Activated T-cell treated with anti-CD3 and anti-CD28 coated beads for 24 hours (primary cell): ENCODE measurements at places on chromosomes 11 and 22.

DNA sequence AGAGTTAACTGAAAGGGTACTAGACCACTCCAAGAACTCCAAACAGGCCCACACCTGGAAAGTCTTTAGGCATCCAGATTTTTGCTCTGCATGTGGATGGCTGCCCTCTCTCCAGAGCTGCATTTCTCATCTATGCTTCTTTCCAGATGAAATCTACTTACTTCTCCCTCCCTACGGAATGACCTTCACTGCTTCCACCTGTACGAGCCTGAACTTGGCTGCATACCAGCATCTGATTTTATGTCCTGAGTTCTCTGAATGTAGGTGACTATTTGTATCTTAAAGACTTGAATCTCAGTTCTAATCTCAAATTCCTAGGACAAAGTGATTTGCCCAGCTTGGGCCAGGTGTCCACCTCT, 13.3 kb downstream of the CELF1 start:
- no peak for DNase-seq

DNA sequence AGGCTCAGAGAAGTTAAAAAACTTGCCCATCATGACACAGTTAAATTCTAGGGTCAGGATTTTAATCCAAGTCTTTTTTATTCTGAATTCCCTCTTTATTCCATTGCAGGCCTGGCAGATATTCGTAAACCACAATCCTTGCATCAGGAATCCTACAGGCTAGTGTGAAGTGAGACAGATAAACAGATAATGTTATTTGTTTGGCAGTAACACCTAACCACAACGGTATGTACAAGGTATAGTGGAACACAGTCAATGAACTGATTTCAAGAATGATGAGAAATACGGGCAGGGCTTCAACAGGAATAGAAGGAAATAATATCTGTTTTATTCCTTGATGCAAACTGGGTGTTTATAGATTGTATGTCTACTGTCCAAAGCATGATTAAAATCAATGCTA, 32.0 kb upstream of the NARS2 start:
- DNase-seq: no peak

DNA sequence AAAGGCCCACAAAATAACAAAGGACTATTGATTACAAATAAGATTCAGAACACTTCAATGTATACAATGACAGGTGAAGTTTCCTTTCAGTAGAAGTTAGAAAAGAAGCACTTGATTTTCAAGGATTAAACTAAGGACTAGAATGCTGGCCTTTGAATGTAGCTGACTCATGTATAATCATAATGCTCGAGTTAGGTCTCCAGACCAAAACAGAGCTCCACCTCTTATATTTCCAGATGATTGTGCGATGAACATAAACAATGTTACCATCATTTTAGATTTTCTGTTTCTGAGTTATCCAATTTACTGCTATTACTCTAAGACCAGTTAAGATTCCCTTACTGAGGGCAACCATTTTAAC, 40.4 kb upstream of the RAPSN start:
- no peak for DNase-seq

- DNase-seq: no peak
These were observed 443.9 kb downstream of the INSC start for GRCh38 chr11:15558513-15559181.

- no peak for DNase-seq
These were observed 117.7 kb downstream of the WT1 start for GRCh38 chr11:32317643-32318042.

DNA sequence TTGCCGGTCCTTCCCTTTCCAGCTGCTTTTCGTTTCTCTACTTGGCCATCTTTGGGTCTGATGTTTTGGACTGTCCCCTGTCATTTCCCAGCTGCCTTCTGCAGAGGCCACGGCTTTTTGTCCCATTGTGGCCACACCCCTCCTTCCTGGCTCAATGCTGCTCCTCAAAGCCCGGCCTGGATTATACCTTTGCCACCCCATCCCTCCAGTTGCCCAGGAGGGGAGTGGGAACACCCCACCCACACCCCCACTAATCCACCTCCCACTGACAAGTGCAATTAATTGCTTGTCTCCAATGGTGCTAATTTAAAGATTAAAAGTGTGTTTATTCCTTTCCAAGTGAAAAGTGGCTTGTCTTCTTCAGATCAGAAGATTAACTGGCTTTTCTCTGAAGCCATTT, 34.2 kb upstream of the CSNK2A3 start:
- DNase-seq: no peak

DNA sequence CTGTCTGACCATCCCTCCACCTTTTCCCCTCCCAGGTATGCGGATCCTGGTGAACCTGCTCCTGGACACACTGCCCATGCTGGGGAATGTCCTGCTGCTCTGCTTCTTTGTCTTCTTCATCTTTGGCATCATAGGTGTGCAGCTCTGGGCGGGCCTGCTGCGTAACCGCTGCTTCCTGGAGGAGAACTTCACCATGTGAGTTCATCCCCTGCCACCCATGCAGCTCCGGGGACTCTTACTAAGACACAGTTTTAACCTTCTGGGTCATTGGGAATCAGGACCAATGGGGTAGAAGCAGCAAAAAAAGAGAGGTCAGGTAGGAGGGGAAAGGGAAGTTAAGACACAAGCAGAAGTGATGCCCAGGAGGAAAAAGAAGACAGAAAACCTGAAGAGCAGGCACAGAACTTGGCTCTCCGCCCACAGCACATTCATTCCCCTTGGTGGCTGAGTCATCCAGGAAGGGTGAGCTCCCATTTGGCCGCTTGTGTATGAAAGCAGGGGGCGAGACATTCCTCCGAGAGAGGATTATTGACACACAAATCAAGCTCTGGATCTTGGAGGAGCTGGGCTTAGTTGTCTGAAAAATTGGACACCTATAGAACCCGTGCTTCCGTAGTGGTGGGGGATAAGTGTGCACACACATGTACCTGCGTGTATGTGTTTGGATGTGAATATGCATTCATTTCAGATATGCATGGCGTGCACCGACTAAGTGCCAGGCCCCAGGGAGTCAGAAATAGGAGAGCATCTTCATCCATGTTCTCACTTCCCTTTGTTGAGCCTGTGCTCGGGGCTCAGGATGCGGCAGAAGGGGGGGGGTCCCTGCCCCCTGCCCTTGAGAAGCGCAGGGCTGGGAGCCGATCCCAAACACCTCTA, 64.2 kb downstream of the CACNA1I start:
- no peak for DNase-seq

DNA sequence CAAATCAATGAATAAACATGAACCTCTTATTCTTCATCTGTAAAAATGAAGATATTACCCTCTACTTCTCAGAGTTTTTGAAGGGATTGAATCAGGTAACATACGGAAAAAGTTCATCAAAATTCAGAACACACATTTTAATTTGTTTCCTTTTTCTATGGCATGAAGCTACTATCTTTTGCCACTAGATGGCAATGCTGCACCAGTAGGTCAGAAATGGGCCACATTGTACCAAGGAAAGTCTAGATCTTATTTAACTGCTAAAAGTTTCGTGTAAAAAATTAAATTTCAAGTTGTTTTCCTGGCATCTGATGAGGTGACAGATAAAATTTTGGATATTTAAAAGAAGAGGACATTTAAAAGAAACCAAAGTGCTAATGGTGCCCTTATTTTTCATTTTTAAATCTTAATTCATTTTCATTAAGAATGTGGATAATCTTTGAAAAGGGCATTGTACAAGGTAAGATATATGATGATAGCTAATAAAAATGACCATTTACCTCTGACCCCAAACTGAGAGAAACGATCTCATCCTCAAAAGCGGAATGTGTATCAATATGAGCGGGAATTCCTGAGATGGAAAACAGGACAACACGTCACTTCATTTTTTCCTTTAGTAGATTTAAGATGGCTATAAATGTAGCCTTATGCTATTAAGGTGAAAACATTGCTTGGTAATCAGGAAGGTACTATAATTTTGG, 16.1 kb downstream of the ALKBH8 start:
- DNase-seq: no peak

GRCh38 chr11:120648771-120649170, 137.2 kb downstream of the GRIK4 start:
- DNase-seq: no peak

- DNase-seq: no peak
These were observed 72.1 kb upstream of the TCF20 start for GRCh38 chr22:42342426-42343120.

DNA sequence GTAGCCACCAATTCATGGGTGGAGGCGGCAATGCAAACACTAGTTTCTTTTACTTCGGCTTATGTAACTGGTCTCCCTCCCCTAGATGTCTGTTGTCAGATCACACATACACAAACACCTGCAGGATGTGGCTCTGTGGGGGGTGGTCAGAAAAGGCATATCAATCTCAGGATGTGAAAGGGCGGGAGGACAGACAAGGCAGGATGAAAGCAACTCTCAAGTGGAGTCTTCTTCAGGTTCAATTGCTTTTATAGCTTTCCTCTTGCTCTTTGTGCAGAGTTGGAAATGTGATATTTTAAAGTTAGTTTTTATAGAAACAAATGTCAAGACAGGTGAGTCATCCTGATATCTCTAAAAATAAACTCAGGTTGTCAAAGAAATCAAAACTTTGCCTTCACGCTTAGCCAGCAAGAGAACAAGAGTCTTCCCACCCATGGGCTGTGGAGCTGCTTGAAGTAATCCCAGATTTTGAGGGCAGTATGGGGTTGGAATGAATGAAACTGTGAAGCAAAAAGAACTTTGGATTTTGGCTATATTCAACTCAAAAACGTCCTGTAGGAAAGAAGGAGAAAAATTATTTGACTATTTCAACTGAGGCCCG, 423.4 kb downstream of the GUCY1A2 start:
- DNase-seq: no peak

DNA sequence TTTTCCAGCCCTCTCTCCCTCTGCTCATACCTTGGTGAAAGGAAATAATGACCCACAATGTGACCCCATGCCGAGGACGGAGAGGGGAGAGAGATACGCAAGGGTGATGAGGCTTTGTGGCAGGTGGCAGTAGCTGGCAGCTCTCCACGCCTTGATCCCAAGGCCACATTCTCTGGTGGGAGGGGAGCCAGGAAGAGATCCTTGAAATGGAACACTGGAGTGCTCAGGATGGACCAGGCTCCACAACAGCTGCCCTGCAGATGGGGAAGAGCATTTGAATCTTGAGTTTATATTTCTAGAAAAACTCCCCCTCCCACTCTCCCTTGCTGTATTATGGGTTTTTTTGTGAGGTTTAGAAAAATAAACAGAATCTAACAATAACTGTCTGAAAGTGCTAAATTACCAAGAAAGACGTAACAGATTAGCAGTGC, 61.6 kb upstream of the CDON start:
- no peak for DNase-seq

GRCh38 chr22:35376728-35377472, 4.0 kb upstream of the HMOX1 start:
- no peak for DNase-seq

DNA sequence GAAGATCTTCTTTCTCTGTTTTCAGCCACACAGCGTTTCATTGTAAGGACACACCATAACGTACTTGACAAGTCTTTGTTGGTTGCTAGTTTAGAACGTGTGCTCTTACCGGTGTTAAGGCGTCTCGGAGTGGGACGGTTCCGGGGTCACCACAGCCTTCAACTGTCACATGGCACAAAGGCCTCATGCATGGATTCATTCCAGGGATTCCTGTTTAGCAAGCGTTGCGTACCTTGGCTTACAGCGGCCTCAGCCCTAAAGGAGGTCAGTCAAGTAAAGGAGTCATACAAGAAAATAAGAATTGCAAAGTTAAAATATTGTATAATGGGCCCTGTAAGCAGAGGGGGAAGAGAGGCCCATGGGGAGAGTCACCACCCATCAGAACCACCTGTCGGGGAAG, 2.2 kb upstream of the SCGB1A1 start:
- no peak for DNase-seq

GRCh38 chr11:115652094-115652493, 147.9 kb upstream of the CADM1 start:
- no peak for DNase-seq

GRCh38 chr22:49284056-49284784, 543.5 kb downstream of the BRD1 start:
- no peak for DNase-seq

- no peak for DNase-seq
These were observed 515.7 kb downstream of the BUD13 start for GRCh38 chr11:116257092-116257491.

DNA sequence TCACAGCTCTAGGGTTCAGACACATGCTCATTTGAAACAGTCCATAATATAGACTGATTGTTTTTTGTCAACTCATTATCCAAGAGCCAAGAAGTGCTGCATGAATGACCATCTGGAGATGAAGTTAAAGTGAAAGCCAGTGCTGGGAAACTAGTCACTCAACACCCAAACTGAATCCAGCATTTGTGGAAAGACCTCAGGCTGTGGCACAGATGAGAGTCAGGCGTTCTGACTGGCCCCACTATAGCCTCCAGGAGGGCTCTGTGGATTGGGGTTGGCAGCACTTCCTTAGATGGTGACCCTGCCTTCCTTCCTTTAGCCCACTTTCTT, 2.1 kb downstream of the FEZ1 start:
- DNase-seq: no peak

GRCh38 chr22:27750584-27751265, 50.8 kb downstream of the MN1 start:
- no peak for DNase-seq

- DNase-seq: no peak
These were observed 21.0 kb upstream of the TMEM123 start for GRCh38 chr11:102473543-102473942.

GRCh38 chr11:28483072-28483867, 375.1 kb downstream of the METTL15 start:
- DNase-seq: no peak

- DNase-seq: no peak
These were observed 89.8 kb downstream of the PLEKHA7 start for GRCh38 chr11:16924462-16924825.

DNA sequence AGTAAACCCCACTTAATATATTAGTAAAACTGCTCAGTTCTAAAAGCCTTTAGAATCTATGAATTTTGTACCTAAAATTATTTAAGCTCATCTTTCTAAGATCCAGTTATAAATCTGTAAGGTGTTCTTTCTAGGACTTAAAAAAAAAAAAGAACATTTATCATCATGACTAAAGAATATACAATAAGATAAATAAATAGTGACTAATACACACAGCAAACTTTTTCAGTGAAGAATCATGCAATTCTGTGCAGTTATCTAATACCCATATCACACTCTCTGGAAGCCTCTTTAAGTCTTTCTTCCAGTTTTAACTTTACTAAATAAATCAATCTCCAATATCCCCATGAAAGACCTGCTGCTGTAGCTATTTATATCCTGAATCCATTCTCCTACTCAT, 59.8 kb downstream of the CEP57 start:
- DNase-seq: no peak

- no peak for DNase-seq
These were observed 46.9 kb downstream of the PDHX start for GRCh38 chr11:34963351-34963750.

- no peak for DNase-seq
These were observed 7.1 kb downstream of the CHRNA10 start for GRCh38 chr11:3664032-3664630.

GRCh38 chr11:83493917-83494316, 207.8 kb upstream of the CCDC90B start:
- DNase-seq: no peak
